ENCODE measurements at places on chromosomes 11 and 22.

- no peak for DNase-seq
Measured at GRCh38 chr11:5081405-5081804, 12.0 kb downstream of the OR52E1 start.

GRCh38 chr11:117632306-117632705, 164.7 kb downstream of the DSCAML1 start:
- DNase-seq, result no peak

DNA sequence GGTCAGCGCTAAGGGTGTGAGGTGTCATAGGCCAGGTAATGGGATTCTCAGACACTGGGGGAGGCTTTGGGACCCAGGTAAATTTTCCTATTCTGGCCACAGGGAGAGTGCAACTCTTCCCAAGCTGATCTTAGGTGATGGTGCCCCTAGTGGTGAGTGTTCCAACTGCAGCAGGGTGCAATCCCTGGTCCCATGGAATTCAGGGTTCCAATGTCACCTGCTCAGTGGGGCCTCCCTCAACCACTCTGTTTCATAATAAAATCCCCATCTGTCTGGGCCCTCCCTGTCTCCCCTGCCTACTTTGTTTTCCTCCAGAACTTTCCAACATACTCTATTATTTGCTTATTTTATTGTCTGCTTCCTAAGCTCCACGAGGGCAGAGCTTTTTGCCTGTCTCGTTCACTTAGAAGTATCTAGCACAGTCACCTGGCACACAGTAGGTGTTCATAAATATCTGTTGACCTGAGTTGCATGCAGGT, 2.9 kb upstream of the SGSM1 start:
- DNase-seq, result peak; percentile 57

- DNase-seq, result no peak
Measured at GRCh38 chr11:134583397-134583990, 171.5 kb upstream of the B3GAT1 start.

- DNase-seq, result no peak
Measured at GRCh38 chr11:68687986-68688385, 3.6 kb downstream of the GAL start.

- DNase-seq, result no peak
Measured at GRCh38 chr11:130165601-130166456, 6.2 kb downstream of the ST14 start.

DNA sequence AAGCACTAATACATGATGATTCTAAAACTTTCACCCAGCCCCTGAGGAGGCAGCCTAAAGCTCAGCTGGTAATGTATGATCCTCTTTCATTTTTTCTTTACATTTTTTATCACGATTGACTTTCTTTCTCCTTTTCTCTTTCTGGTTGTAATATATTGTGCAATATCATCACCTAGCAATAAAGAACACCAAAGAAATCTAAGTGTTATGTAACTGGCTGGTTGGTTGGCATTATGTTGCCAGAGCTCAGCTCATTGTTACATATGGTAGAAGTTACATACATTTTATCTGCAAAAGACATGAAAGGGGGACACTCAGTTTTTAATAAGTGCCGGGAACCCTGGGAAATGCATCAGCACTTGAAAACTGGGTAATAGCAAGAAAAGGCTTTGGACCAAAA, 432.1 kb upstream of the DDI1 start:
- no peak for DNase-seq

DNA sequence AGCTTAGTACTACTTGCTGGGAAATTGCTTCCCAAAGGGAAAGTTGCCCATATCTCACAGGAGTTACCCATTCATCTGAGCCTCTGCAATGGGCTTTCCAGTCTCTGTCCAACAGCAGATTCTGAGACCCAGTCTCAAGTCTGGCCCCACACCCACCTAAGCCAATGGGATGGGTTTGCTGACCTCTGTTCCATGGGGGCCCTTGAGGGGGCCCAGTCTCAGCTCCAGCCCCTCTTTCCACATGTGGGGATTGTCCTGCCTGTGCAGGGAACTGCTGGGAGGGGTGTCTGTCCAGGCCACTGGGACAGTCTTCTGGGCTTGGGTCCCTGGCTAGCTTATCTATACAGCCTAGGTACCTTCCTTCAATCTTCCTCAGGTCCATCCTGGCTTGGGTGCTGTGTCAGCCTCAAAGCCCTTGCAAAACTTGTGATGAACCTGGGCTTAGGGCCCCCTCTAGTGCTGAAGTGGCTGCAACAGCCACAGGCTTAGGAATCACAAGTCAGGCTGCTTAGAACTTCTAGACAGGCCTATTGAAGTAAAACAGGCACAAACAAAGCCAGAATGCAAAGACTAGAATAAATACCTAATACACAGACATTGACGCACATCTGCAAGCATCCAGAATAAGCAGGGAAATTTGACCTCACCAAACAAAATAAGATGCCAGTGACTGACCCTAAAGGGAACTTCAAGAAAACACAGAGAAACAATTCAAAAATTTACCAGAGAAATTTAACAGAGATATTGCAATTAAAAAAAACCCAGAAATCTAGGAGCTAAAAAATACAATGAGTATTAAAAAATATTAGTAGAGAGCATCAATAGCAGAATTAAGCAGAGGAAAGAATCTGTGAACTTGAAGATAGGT, 11.7 kb upstream of the PATL1 start:
- DNase-seq, result no peak

DNA sequence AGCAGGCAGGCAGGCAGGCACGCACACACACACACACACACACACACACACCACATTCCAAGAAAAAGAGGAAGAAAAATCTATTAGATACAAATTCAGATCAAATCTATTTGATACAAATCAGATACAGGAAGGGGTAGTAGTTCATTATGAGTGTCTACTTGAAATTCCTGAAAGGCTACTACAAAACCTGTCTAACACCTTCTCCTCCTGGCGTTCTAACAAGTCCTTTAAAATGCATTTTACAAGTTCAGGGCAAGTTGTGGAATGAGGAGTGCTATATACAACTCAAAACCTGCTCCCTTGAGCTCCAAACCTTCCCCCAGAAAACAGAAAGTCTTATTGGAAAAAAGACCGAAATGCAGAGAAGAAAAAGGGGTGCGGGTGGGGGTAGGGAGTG, 476 bp downstream of the ARHGAP32 start:
- no peak for DNase-seq

GRCh38 chr22:17097701-17098100, 12.9 kb downstream of the IL17RA start:
- no peak for DNase-seq

- DNase-seq, result no peak
Measured at GRCh38 chr22:28822930-28823551, 22.7 kb upstream of the XBP1 start.

- no peak for DNase-seq
Measured at GRCh38 chr11:47289856-47290255, 19.9 kb downstream of the MADD start.

DNA sequence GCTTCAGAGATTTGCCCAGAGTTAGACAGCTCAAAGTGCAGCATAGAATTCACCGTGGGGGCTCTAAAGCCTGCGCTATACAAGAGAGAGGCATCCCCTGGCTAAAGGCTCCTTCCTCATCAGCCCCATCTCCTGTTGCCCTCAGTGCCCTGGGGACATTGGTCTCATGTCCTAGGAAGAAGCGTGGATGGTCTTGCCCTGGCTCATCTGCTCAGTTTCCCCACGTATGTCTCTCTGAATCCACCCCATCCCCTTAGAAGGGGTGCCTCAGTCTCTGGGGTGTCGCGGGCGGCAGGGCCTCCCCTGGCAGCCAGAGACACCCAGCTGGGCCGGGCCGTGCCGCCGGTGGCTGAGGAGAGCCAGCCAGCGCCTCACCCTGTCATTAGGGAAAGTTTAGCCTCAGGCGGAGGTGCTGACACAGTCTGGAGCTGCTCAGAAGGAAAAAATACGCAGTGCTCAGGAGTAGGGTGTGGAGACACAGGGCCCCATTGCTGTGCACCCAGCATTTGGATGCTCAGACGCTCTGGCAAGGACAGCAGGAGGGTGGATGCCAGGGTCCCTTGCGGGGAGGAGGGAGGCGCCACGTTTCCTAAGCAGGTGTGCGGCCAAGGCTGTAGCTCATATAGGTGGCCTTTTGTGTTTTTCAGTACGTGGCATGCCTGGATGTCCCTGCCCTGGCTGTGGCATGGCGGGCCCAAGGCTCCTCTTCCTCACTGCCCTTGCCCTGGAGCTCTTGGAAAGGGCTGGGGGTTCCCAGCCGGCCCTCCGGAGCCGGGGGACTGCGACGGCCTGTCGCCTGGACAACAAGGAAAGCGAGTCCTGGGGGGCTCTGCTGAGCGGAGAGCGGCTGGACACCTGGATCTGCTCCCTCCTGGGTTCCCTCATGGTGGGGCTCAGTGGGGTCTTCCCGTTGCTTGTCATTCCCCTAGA, 1.3 kb downstream of the SLC39A13 start:
- no peak for DNase-seq

- no peak for DNase-seq
Measured at GRCh38 chr11:2097356-2097997, 41.7 kb downstream of the IGF2 start.

DNA sequence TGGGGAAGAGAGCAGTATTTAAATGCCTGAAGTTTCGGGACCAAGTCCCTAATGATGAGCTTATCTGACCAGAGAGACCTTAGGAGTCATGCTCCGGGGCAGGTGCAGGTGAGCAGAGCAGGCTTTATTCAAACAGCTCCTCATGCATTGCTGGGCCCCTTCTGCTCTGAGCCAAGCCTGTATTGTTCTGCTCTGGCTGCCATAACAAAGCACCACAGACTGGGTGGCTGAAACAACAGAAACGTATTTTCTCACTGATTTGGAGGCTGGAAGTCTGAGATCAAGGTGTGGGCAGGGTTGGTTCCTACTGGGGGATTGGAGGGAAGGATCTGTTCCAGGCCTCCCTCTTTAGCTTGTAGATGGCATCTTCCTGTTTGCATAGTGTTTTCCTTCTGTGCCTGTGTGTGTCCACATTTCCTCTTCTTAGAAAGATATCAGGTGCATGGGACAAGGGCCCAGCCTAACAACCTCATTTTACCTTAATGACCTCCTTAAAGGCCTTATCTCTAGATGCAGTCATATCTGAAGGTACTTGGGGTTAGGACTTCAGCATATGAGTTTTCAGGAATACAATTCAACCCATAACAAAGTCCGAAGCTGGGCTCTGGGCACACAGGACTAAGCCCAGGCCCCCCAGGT, 97.1 kb upstream of the PARVA start:
- no peak for DNase-seq

DNA sequence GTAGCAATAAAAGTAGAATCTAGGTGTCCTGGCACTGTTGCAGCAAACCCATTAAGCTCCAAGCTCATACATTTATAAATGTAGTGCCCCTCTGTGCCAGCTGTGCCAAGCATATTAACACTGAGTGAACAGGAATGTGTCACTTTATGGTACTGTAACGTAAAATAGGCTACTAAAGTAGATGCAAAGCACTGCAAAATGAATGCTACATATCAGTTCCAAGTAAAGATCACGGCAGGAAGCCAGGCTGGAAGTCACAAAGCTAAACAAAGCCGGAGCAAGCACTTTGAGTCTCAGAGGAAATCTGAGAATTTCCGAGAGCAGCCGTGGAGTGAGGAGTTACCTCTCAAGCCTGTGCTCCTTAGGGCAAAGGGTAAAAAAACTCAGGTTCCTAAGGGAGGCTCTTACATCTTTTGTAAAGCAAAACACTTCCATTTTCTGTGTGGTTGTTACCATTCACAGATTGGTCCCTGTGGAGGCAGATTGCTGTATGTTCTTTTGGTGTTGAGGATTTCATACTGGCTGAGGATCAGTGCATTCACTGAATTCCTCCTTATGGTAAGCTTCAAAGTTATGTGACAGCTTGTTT, 85.7 kb downstream of the WNT11 start:
- DNase-seq, result no peak

DNA sequence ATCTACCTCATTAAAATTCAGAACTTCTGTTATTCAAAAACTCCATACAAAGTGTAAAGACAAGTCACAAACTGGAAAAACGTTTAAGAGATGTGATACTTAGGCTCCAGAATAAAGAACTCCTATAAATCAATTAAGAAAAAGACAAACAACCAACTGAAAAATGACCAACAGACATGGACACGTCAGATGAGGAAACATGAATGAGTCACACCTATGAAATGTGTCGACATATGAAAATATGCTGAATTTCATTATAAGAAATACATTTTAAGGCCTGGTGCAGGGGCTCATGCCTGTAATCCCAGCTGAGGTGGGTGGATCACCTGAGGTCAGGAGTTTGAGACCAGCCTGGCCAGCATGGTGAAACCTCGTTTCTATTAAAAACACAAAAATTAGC, 78.7 kb downstream of the ENTHD1 start:
- DNase-seq, result no peak

GRCh38 chr11:86938203-86938899, 16.8 kb downstream of the FZD4 start:
- no peak for DNase-seq

DNA sequence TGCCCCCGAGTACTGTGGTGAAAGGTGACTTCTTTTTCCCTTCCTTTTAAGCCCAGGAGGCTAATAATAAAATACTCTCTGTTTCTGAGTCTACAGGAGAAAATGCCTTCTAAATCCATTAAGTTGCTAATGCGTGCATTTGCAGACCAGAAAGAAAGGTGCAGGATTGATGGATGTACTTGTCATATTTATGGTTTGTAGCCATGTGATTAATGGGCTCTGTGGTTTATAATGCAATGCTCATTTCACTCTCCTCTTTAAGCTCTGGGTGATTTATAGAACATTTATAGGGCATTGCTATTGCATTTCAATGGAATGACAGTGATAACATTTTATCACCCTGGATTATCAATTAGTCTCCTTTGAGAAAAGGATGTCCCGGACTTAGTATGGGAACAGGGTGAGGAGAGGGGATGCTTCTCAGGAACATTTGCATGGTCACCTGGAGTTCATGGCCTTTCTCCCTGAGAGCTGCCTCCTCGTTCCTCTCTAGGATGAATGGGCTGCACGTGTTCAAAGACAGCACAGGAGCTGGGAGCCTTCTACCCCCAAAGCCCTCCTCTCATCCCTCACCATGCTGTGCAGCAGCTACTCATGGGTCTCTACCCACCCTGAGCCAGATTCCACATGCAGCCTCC, 82.8 kb upstream of the HMGXB4 start:
- DNase-seq, result no peak

DNA sequence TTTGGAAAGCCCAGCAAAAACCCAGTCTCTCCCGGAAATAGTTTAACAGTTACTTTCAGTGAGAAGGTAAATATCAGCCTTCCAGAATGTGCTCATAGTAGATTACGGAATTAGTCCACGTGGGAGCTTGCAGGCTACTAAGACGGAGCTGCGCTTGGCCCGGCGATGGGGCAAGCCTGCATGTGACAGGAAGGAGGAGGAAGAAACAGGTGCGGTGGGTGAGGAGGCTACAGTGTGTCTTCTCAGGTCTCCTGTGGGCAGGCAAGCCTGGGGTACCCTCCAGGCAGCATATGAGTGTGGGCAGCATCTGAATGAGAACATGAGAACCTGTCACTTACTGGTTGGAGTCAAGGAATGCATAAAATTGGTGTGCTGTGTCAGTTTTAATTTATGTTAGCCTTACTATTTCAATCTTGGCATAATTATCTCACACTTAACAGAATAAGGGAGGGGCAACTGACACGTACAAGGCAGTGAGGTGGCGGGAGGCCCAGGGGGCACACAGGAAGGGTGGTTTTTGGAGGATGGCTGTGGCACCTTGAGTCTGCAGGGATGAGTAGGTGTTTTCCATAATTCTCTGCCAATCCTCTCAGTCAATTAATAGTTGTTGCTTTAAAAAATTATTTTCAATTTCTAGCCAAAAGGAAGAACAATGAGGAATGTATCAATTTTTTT, 35.7 kb downstream of the CLMP start:
- no peak for DNase-seq

GRCh38 chr11:65298655-65299179, 15.9 kb upstream of the CDC42EP2 start:
- no peak for DNase-seq

GRCh38 chr11:57597461-57597915, at the start of gene SERPING1:
TSS of gene SERPING1 (plus strand) at chr11:57597685. CDS start at chr11:57598271, 586 bp downstream.
- no peak for DNase-seq

GRCh38 chr11:66100272-66101065, 30.4 kb downstream of the PACS1 start:
- DNase-seq, result peak; percentile 52
